ENCODE measurements at places on chromosomes 11 and 22. TPM values are rescaled to one million over a fixed set of nuclear protein-coding genes. Genes with fewer than 3 reads are reported as not detected.
A peak's percentile ranks its signal among the peaks of the same experiment; 100 is the strongest.

Gene TRIM6
- 11.8 TPM for total RNA-seq

Gene OLFML1
- total RNA-seq, result 0.84 TPM

Gene ST14
- total RNA-seq, result 0.30 TPM

Gene ACAD8
- total RNA-seq, result 28.5 TPM

Gene C11orf91
- total RNA-seq, result 0.57 TPM

DNA sequence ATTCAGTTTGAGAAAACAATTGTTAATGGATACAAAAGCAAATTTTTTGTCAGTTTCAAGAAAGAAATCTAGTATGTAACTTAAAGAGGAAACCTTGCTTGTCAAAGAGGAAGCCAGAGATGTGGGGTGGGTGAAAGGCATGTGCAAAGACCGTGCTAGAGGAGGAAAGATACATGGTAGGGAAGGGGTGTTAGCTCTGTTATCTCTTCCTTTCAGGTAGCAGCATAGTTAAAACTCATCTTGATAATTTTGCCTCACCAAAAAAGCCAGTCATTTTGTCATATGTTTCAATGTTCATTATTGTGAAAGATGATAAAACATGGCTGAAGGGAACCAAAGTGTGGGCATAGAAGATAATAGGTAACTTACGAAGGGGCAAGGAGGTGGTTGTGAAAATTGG, 2.6 kb upstream of the MS4A2 start:
- no peak for DNase-seq

DNA sequence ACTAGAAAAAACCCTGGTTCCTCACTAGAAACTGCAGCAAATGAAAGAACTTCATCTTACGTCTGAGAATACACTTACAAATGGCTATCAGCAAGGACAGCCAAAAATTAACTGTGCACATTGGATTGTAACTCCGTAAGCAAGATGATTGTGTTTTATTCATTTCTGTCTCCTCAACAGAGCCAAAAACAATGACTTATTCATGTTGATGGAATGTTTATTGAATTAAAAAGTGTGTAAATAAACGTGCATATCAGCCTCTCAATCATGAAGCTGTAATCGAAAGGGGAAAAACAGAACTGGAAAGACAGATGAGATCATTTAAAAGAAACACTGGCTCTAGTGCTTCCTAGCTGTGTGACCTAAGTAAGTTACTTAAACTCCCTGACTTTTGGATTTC, 307.5 kb upstream of the ZC3H12C start:
- no peak for DNase-seq

DNA sequence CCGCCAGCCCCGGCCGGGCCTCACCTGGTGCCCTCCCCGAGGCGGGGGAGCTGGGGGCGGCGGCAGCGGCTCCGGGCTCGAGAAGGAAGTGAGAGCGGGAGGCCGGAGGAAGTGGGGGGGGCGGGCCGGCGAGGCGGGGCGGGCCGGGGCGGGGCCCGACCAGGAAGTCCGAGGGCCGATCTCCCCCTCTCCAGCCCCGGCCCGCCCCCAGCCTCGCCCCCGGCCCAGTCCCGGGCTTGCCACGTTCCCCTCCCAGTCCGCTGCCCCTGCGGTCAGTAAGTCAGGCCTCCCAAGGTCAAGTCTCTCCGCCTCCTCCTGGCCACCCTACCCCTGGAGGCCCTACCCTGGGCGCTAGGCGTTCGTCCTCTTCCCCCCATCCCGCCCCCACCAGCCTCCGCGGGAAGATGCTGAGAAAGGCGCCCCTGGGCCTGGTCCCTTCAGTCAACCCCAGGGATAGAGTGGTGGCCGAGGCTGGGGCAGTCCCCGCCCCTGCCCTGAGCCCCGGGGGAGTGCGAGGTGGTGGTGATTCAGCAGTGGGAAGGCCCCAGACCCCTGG, at the start of gene RHOG:
RHOG (minus strand) TSS at position 90 of the 556 bp plus-strand sequence. CDS start 12,821 bp downstream, outside the sequence.
- peak; percentile 65 for DNase-seq

GRCh38 chr11:117345039-117345438, 17.4 kb downstream of the CEP164 start:
- no peak for DNase-seq

GRCh38 chr11:112836256-112836602, 125.0 kb upstream of the NCAM1 start:
- DNase-seq, result no peak

DNA sequence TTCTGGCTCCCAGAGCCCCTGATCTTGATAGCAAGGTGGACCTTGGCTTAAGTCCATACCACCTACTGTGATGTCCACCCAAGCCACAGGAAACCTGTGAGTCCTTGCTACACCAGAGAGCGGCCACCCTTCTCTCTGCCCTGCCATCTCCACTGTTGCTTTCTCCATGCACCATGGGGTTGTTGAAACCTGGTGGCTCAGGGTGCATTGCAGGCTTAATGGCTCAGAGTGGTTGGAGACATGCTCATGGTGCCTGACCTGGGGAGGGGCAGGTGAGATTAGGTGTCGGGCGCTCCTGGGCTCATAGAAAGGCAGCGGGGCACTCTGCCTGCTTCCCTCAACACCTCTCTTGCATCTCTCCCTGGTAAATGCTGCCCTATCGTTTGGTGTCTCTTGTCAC, 25.0 kb upstream of the CACNG2 start:
- no peak for DNase-seq

- DNase-seq, result no peak
These were observed 29.1 kb downstream of the SERPIND1 start for GRCh38 chr22:20802922-20803553.

DNA sequence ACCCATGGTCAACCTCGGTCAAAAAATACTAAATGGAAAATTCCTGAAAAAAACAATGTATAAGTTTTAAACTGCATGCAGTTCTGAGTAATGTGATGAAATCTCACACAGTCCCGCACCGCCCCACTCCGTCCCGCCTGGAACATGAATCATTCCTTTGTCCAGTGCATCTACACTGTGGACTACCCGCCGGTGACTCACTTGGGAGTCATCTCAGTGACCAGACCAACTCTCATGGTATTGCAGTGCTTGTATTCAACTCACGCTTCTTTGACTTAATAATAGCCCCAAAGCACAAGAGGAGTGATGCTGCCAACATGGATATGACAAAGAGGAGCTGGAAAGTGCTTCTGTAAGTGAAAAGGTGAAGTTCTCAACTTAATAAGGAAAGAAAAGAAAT, 48.8 kb downstream of the ARHGAP32 start:
- peak; percentile 32 for DNase-seq

GRCh38 chr11:57474803-57475115, 14.4 kb downstream of the RTN4RL2 start:
- no peak for DNase-seq

Measured in neural crest cell (in vitro differentiated cells).